Progenitor cell of endocrine pancreas (in vitro differentiated cells): ENCODE measurements at places on chromosomes 7 and 10. TPM values are rescaled to one million over a fixed set of nuclear protein-coding genes. Genes with fewer than 3 reads are reported as not detected.

DNA sequence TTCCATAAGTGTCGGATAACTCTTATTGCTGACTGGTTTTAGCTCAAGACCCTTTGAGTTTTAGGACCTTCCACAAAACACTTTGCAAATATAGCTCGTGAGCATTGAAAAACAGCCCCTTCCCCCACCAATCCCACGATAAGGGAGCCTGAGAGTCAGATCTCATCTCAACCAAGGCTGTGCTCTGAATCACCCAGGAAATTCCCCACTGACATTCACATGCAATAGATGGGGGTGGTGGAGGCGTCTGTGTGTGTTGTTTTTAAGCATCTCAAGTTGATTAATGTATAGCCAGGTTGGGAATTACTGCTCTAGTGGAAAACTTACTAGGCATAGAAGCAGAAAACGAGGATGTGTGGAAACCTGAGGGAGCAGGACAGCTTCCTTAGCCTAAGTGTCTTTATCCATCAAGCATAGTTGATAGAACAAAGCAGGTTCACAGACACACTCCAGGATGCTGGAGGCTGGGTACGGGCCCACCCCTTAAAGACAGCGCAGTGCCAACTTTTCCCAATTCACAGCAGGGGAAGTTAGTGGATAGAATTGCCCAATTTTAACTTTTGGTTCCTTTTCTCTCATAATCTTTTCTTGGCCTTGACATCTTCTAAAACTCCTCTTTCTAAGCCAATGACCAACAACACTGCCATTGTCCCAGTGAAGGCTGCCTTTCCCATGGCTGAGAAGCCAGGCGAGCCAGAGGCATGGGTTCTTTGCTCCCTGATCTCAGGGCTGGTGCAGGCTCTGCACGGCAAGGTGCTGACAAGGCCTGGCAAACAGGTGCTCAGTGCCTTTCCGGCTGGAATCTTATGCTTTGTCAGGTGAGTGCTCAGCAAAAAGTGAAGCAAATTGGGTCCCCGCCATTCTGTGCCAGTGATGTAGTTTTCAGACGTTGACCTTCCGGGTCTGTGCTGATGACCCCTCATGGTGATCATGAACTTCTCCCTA is 98.5 kb upstream of the INSIG1 start:
- DNase-seq, result no peak
- no peak overlapping the region for H3K4me3 ChIP-seq
- H3K4me1 ChIP-seq, result peaks cover 13% of the 10 kb centered on the region

GCC1 gene
- total RNA-seq, result 17.4 and 17.5 TPM in 2 replicates

GPR15LG gene
- not detected in 2 replicates for total RNA-seq

DNA sequence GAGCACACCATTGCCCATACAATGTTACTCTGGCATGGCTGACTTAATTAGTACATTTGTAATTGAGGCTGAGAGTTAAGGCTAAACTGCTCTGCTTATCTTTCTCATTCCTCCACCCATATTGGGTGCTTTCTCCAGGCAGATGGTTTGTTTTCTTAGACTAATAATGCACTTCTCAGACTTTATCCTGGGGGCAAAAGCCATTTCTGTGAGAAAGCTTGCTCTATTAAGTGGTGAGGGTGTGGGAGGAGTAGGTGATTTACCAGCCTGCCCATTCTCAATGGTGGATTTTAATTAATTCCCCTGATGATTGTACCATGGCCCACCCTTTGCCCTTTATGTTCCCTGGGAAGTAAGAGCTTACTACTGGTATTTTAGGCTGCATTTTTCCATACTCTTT is 174.8 kb downstream of the FOXP2 start:
- H3K4me1 ChIP-seq, result no peaks in the 10 kb centered on the region
- H3K4me3 ChIP-seq, result no peak overlapping the region
- DNase-seq, result no peak
- no peaks in the 10 kb centered on the region for H3K27me3 ChIP-seq
- H3K27ac ChIP-seq, result no peak overlapping the region

DNA sequence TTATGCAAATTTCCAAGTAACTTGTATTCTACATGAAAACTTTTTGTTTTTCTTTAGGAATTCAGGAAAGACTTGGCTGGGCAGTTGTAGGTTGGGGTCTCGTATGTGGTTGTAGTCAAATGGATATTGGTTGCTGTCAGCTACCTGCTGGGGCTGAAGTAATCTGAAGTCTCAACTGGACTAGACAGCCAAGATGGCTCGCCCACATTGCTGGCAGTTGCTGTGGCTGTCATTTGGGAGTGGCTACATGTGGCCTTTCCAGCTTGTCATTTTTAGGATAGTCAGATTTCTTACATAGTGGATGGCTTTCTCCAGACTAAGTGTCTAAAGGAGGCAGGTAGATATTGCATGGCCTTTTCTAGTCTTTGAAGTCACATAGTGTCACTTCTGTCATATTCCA is 32.6 kb downstream of the EXOC6 start:
- H3K27me3 ChIP-seq, result no peaks in the 10 kb centered on the region
- H3K36me3 ChIP-seq, result no peaks in the 10 kb centered on the region
- H3K27ac ChIP-seq, result no peak overlapping the region
- H3K4me3 ChIP-seq, result no peak overlapping the region

GRCh38 chr7:140229591-140230515 is 53.1 kb upstream of the KDM7A start:
- peak overlapping the region; percentile 54 for H3K27ac ChIP-seq
- H3K36me3 ChIP-seq, result no peaks in the 10 kb centered on the region
- peak overlapping the region; percentile 61 for H3K4me3 ChIP-seq

DNA sequence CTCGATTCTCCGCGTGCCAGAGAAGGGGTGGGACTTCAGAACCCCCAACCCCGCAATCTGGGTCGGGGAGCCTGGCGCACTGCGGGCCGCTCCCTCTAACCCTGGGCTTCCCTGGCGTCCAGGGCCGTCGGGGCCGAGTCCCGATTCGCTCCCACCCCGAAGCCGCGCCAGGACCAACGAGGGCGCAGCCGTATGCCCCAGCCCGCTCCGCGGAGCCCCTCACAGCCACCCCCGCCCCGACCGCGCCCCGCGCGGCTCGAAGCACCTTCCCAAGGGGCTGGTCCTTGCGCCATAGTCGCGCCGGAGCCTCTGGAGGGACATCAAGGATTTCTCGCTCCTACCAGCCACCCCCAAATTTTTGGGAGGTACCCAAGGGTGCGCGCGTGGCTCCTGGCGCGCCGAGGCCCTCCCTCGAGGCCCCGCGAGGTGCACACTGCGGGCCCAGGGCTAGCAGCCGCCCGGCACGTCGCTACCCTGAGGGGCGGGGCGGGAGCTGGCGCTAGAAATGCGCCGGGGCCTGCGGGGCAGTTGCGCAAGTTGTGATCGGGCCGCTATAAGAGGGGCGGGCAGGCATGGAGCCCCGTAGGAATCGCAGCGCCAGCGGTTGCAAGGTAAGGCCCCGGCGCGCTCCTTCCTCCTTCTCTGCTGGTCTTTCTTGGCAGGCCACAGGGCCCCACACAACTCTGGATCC is at the start of gene LEP:
TSS of gene LEP (plus strand) at position 583 of the 691 bp plus-strand sequence. CDS start 10,741 bp downstream, outside the sequence.
- H3K36me3 ChIP-seq, result peaks cover 1% of the 10 kb centered on the region
- no peaks in the 10 kb centered on the region for H3K4me1 ChIP-seq
- no peak within 1 kb of the TSS for H3K4me3 ChIP-seq
- peaks cover 20% of the 10 kb centered on the region for H3K27me3 ChIP-seq

STK31 gene
- 1.3 and 1.6 TPM in 2 replicates for total RNA-seq

DLG5 gene
- 132 and 149 TPM in 2 replicates for total RNA-seq

VPS37D gene
- total RNA-seq, result 15.0 and 15.6 TPM in 2 replicates

TBX20 gene
- total RNA-seq, result not detected in 2 replicates

GRCh38 chr7:20438248-20438647 is 107.5 kb downstream of the ITGB8 start:
- peaks cover 3% of the 10 kb centered on the region for H3K27me3 ChIP-seq
- H3K4me1 ChIP-seq, result peaks cover 7% of the 10 kb centered on the region
- no peak for DNase-seq
- H3K4me3 ChIP-seq, result no peak overlapping the region
- H3K36me3 ChIP-seq, result no peaks in the 10 kb centered on the region

- no peaks in the 10 kb centered on the region for H3K36me3 ChIP-seq
- H3K4me1 ChIP-seq, result no peaks in the 10 kb centered on the region
- H3K27me3 ChIP-seq, result peaks cover 3% of the 10 kb centered on the region
These were observed 29.4 kb upstream of the AMPH start for GRCh38 chr7:38660427-38661099.

ACBD7 gene
- 10.5 and 10.7 TPM in 2 replicates for total RNA-seq

GRCh38 chr10:1567742-1568495 is 169.4 kb downstream of the ADARB2 start:
- no peak for DNase-seq
- no peak overlapping the region for H3K4me3 ChIP-seq
- peaks cover 4% of the 10 kb centered on the region for H3K4me1 ChIP-seq
- no peak overlapping the region for H3K27ac ChIP-seq
- peaks cover 11% of the 10 kb centered on the region for H3K27me3 ChIP-seq

AKR1C4 gene
- 0.48 and 0.84 TPM in 2 replicates for total RNA-seq

GRCh38 chr10:78770167-78771090 is 298.3 kb upstream of the ZMIZ1 start:
- DNase-seq, result no peak
- no peak overlapping the region for H3K4me3 ChIP-seq
- H3K27me3 ChIP-seq, result peaks cover 12% of the 10 kb centered on the region
- H3K27ac ChIP-seq, result no peak overlapping the region

DNA sequence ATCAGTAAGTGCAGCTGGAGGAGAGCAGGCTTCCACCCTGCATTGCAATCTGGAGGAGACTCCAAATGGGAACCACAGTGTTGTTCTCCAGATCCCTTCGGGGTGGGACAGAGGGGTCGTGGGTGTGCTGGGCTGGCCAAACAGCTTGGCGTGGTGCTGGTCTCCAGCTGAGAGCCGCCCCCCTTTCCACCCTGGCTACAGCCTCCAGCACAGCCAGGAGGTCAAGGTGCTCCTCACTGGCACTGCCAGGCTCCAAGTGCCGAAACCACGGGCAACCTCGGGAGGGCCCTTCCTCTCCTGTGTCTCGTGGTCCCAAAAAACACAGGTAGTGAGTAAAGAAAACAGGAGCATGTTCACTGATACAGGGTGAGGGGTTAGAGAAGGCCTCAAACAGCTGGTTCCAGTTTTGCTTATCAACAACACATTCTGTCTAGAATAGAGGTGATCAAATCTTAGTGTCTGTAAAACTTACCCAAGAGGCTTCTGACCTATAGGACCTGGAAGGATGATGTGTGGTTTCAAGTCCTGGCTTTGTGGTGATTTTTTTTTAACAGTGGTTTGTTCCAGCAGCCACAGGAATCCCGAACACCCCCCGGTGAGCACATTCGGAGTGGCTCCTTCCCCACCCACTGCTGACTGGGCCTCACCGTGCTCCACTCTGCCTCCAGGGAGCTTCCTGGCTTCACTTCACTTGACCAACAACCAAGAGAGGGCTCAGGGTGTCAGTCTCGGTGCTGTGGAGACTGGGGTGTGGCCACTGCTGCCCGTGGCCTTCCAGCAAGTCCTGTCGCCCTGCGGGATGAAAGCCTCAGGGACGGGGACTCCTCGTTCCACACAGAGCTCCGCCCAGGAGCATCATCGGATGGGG is 31.2 kb upstream of the EN2 start:
- peaks cover 73% of the 10 kb centered on the region for H3K27me3 ChIP-seq
- H3K27ac ChIP-seq, result no peak overlapping the region
- no peaks in the 10 kb centered on the region for H3K4me1 ChIP-seq
- no peak for DNase-seq
- H3K4me3 ChIP-seq, result no peak overlapping the region

DNA sequence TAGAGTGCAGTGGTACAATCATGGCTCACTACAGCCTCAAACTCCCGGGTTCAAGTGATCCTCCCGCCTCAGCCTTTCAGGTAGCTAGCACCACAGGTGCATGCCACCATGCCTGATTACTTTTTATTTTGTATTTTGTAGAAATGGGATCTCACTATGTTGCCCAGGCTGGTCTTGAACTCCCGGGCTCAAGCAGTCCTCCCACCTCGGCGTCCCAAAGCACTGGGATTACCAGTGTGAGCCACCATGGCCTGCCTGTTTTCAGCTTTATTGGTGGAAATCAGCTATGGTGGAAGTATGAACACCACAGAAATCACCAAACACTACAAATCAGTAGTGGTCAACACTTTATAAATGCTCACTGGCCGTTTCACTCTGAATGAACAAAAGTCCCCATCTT is 299.9 kb upstream of the LYZL1 start:
- no peak for DNase-seq
- no peak overlapping the region for H3K4me3 ChIP-seq
- no peaks in the 10 kb centered on the region for H3K27me3 ChIP-seq
- peaks cover 14% of the 10 kb centered on the region for H3K4me1 ChIP-seq
- no peak overlapping the region for H3K27ac ChIP-seq
- no peaks in the 10 kb centered on the region for H3K36me3 ChIP-seq

DNA sequence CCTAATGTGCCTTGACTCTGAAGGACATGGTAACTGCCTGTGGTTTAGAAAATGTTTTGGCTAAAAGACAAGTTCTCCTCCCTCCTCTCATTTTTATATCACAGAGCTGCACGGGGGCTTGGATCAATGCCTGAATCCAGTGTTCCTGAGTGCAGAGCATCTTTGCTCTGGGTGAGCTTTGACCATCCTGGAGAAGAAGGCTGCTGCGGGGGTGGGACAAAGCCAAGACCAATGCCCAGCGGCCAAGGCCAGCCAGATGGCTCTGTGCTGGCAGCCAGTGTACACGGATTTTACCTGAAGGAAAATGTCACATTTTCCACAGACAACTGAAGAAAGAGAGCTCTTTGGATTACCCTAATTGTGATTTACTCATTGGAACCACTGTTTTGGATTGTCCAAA is 102.0 kb upstream of the TARP start:
- H3K27me3 ChIP-seq, result no peaks in the 10 kb centered on the region
- DNase-seq, result no peak
- H3K4me3 ChIP-seq, result no peak overlapping the region
- H3K4me1 ChIP-seq, result no peaks in the 10 kb centered on the region

PON1 gene
- total RNA-seq, result 0.91 and 2.3 TPM in 2 replicates

- no peak overlapping the region for H3K4me3 ChIP-seq
- H3K27me3 ChIP-seq, result peaks cover 4% of the 10 kb centered on the region
- no peaks in the 10 kb centered on the region for H3K4me1 ChIP-seq
- no peak overlapping the region for H3K27ac ChIP-seq
These were observed 22.8 kb upstream of the TARP start for GRCh38 chr7:38296059-38296857.

DNA sequence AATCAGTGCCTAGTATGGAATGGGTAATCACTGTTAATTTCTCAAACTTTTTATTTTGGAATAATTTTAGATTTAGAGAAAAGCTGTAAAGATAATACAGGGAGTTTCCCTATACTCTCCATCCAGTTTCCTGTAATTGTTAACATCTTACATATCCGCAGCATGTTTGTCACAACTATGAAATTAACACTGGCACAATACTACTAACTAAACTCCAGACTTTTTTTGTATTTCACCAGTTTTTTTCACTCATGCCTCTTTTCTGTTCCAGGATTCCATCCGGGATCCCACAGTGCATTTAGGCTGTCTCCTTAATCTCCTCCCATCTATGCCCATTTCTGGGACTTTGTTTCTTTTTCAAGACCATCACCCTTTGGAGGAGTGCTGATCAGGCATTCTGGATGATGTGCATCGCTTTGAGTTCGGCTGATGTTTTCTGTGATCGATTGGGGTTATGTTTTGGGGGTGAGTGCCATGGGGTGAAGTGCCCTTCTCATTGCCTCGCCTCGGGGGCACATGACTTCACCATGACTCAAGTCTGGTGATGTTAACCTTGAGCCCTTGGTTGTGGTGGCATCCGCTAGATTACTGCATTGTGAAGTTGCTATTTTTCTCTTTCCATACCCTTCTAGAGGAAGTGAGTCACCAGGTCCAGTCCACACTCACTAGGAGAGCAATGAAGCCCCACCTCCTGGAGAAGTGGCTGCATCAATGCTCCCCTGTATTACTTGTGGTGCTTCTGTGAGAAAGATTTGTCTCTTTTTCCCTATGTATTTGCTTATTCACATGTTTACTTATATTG is 43.9 kb upstream of the GRB10 start:
- DNase-seq, result no peak
- peak overlapping the region; percentile 0 for H3K27ac ChIP-seq
- no peaks in the 10 kb centered on the region for H3K36me3 ChIP-seq
- H3K27me3 ChIP-seq, result peaks cover 42% of the 10 kb centered on the region
